ENCODE measurements at places on chromosomes 7 and 10.

- DNase-seq, result no peak
Measured at GRCh38 chr7:105224884-105225651, 163.7 kb downstream of the SRPK2 start.

- DNase-seq, result peak; percentile 6
Measured at GRCh38 chr7:2539031-2539911, 16.1 kb downstream of the BRAT1 start.

DNA sequence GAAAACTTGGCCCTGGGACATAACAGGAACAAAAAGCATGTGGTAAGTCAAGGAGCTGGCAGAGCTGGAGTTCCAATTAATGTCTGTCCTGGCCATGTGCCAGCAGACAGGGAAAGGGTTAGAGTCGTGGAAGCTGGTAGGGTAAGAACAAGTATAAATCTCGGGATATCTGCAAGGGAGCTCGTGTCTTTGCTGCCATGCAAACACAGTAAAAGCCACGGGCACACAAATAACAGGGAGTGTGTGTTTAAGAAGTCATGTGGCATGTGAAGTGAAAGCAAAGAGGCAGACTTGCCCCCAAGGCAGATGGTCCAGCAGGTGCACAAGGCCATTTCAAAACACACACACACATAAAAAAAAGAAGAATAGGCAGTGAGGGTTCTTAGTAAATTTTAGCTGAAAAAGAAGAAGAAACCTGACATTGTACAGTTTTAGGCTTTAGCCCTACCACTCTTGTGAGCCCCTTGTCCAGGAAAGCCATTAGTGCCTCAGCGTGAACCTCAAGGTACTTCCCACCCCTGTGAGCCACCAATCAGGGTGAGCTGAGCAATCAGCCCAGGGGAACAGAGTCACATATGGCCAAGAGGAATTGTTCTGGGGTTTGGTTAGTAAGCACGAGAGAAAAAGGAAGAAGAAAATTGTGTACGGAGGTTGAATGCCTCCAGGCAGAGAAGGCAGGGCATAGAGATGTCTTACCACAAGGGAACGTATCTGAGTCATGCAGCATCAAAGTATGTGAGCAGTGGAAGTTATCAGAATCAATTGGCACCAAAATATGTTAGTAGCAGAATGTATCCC is 32.8 kb upstream of the ARHGAP12 start:
- no peak for DNase-seq

DNA sequence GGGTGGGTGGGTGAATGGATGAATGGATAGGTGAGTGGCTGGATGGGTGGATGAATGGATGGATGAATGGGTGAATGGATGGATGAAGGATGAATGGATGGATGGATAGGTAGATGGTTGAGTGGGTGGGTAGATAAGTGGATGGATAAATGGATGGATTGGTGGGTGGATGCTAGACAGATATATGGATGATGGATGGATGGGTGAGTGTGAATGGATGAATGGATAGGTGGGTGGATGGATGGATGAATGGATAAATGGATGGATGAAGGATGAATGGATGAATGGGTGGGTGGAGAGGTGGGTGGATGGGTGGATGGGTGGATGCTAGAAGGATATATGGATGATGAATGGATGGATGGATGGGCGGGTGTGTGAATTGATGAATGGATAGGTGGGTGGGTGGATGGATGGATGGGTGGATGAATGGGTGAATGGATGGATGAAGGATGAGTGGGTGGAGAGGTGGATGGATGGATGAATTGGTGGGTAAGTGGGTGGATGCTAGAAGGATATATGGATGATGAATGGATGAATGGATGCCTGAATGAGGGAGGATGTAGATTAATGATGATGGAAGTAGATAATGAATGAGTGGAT is 20.4 kb downstream of the ELFN1 start:
- DNase-seq, result no peak

DNA sequence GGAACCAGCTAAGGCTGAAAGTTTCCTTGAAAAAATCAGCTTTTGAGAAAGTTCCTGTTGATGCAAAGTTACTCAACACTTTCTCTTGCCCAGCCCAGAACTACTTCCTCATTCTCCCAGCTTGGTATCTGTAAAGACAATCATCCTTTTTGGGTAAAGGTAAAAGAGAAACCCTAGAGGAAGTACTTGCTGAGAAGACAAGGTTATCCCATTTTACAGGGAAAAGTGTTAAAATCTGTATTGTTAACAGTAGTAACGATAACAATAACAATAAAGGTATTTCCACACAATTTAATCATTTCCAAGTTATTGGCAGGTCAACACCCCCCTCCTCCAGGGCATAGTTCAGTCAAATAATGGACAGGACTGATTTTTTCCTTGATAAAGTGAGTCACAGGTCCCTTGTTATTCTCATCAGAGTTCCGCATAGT is 2.4 kb downstream of the ALOX5 start:
- DNase-seq, result no peak

GRCh38 chr7:70621954-70622600 is 509.9 kb upstream of the GALNT17 start:
- no peak for DNase-seq

GRCh38 chr10:3595736-3596135 is 189.3 kb downstream of the KLF6 start:
- DNase-seq, result no peak

Data from transverse colon (tissue), 4 donors.